ENCODE measurements at places on chromosomes 6 and 20.

DNA sequence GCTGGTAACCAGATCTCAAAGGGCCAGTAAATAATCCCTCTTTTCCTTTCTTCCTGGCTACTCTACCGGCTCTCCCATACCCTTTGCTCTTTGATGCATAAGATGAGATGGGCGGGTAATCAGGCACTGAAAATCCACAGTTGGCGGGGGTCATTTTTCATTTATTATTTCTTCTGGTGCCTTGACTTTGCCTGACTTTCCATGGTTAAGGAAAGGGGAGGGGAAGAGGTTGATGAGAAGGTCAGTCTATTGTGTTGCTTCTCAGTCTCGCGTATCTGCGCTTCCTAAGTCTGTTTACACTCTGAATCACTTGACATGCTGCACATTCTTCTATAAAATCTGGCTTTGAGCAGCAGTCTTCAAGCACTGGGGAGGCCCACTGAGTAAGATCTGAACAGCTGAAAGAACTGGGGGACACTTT lies 121.1 kb upstream of the HDGFL1 start:
- DNase-seq = no peak

DNA sequence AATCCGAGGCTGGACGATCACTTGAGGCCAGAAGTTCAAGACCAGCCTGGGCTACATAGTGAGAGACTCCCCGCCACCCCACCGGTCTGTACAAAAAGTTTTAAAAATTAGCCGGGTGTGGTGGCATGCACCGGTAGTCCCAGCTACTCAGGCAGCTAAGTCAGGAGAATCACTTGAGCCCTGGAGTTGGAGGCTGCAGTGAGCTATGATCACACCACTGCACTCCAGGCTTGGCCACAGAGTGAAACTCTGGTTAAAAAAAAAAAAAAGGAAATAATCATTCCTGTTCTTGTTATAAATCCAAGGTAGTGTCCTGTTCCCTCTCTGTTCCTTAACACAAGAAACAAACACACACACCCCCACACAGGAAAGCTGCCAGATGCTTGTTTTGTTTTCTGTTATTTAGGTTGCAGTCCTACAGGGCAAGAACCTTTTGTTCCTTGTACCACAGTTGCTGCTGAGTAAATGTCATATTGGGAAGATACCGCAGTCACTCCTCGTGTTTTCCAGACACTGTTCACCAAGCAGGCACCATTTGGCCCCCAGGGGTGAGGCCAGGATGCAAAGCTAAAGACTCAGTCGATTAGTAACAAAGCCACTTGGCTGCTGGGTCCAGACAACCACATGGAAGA lies 28.9 kb downstream of the ASIP start:
- DNase-seq = no peak

DNA sequence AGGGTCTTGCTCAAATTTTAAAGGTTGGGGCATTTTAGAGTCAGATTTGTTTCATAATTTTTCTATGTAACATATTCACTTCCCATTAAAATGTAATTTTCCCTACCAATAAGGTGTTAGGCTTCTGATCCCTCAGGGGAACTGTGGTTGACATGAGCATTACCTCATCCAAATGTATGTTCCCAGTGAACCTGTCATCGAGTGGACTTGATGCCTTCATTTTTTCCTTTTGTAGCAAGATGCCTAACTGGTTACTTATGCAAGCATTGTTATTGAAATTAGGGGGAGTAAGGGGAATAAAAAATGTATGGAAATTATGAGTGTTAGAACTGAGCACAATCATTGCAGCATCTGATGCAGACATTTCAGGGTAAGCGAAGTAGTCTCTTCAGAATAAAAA lies 360.5 kb downstream of the BCKDHB start:
- DNase-seq = no peak

- DNase-seq = no peak
Measured at GRCh38 chr6:38480036-38480435, 159.7 kb downstream of the BTBD9 start.

GRCh38 chr6:129671442-129672340 lies 38.3 kb downstream of the ARHGAP18 start:
- no peak for DNase-seq

DNA sequence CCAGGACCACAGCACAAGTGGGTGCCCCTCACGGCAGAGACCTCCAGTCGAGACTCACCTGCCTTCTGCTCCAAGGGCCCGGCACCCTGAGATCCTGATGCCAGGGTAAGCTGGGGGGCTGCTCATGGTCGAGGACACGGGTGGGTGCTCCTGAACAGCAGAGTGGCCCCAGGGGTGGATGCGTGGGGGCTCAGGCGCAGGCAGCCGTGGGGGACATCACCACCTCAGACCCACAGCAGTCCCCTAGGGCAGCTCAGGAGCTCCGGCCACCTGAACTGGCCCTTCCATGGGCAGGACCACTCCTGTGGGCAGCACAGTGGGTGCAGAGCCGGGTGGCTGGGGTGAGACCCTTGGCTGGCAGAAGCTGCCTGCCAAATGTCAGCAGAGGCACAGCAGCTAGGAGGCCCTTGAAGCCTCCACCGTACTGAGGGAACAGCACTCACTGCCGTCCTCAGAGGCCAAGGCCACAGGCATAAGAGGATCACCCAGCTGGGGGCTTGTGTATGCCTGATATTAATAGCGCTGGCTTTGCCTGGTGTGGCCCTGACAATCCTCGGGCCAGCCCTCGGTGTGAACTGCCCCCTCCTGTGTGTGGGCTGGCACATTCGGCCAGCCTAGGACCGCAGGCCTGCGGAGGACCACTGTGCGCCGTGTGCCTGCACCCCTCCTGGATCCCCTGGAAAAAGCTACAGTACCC lies 5.4 kb downstream of the UCKL1 start:
- DNase-seq = no peak

- no peak for DNase-seq
Measured at GRCh38 chr20:46487628-46488027, 25.7 kb downstream of the ZNF334 start.

DNA sequence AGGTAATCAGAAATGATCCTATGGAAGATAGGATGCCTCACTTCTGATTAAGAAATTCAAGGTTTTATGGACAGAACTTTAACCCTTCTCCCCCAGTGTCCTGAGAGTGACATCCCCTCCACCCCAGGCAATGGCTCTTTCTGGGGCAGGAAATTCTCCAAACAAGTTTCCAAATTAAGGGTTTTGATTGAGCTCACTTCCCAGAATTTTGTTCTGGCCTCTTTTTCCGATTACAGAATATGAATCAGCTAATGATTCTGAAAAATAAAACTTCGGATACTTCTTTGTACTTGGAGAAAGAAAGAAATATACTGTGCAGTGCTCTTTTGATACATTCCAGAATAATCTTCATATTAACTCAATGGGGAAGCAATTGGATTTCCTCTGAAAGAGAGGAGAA lies 32.8 kb upstream of the TASP1 start:
- no peak for DNase-seq

GRCh38 chr20:59207235-59207634 lies 43.6 kb downstream of the ZNF831 start:
- DNase-seq = no peak

DNA sequence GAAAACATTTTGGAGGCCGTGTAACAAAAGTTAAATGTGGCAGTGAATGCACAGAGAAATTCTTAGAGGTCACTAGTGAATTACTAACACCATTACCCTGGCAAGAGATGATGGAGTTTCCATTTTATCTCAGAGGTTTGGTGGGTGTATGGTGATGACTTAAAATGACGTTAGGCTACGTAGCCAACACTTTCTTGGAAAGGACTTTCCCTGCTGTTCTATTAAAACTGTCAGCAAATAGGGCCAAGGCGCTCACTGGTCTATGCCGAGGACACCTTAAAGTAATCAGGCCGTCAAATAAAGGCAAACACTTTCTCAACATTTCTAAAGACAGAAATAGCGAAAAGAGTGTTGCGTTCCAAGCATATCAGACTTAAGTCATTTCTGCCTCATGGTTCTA lies 160.8 kb downstream of the GMPR start:
- DNase-seq = no peak

GRCh38 chr6:143394389-143394788 lies 56.1 kb downstream of the ADAT2 start:
- no peak for DNase-seq

GRCh38 chr6:45255434-45255833 lies 72.7 kb upstream of the RUNX2 start:
- DNase-seq = no peak

- no peak for DNase-seq
Measured at GRCh38 chr6:33927616-33928015, 123.8 kb upstream of the MLN start.

GRCh38 chr20:47818466-47818865 lies 33.2 kb upstream of the SULF2 start:
- DNase-seq = no peak

GRCh38 chr6:139943391-139943790 lies 568.9 kb upstream of the CITED2 start:
- no peak for DNase-seq

DNA sequence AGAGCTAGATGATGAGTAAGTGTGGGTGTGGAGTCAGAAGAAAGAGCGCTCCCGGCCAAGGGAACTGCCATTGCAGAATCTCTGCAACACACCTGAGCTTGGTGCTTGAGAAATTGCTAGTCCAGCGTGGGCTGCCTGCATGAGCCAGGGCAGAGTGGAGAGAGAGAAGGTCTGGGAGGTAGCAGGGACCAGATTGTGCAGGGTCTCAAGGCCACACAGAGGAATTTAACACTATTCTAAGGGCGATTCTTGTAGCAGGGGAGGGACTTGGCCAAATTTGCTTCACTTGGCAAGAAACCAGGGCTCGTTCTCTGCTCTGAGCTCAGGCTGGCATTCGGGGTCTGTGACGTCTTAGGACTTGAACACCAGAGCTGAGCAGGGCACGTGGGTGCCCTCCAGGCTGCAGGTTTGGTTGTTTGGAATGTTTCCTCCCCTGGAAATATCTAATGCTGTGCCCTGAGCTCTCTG lies 53.5 kb downstream of the BCAS4 start:
- no peak for DNase-seq

DNA sequence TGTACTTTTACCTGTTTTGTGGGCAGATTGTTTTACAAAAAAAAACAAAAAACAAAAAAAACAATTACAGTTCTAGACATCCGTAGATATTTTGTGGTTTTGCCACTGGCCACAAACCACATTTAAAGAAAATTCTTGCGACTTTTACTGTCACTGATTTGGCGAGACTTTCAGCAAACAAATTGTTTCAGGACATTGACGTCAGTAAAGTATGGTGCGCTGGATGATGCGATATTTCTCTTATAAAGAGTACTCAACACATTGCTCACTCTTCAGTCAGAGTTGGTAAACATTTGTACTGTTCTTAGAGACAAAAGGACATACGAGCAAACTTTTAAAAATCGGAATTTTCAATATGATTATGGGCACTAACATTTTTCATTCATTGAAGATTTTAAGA lies 229.8 kb downstream of the HAO1 start:
- DNase-seq = no peak

DNA sequence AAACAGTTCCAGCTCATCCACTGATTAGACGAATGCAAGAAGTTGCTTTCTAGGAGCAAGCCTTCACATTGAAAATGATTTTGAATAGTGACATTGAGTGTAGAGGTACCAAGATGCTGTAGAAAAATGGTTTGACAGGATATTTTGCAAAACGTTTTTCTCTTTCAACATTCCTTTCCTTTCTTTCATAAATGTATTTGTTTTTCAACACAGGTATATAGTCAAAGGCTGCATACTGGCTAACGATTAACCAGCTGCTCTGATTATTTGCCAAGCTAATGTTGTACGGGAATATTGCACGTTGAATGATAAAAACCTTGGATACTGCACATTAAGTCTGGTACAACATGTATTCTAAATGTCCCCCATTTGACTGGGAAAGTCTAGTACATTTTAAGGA lies 78.8 kb upstream of the TENT5A start:
- DNase-seq = no peak

DNA sequence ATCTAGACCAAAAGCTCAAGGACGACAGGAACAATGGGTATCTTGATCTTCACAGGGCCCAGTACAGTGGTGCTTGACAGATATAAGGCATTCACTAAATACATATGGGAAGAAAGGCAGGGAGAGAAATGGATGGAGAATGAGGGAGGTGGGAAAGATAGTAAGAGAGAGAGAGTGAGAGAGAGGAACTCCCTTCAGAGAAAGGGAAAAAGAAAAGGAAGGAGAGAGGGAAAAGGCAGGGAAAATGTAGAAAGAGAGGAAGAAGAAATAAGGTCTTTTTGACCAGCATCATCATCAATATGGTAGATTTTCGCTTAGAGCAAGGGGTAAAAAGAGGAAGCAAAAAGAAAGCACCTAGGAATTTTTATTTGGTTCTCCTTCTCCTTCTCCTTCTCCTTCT lies 760 bp upstream of the ANKRD66 start:
- no peak for DNase-seq

- no peak for DNase-seq
Measured at GRCh38 chr6:166779381-166779780, 152.3 kb upstream of the RPS6KA2 start.

GRCh38 chr20:17615645-17616479 lies 46.0 kb downstream of the DSTN start:
- DNase-seq = no peak

GRCh38 chr6:65524232-65524631 lies 182.8 kb downstream of the EYS start:
- DNase-seq = no peak

GRCh38 chr20:25136643-25137559 lies 55.0 kb upstream of the VSX1 start:
- peak; percentile 2 for DNase-seq

DNA sequence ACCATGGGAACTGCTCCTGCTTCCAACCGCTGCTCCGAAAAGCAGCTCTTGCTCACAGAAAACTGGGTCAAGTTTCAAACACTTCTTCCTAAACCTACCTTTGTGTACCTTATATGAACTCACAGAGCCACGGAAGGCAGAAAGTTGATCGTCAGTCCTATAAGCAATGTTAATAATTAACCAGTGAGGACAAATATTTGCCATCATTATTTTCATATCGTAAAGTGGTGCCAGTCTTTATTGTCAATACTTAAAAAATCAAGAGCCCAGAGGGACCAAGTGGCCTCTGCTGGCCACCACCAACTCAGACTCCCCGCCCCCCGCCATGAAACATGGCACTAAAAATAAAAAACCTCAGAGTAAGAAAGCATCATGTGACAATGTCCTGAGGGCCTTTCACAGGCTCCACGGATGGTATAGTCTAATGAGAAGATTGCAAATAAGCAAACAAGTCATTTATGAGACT lies 9.1 kb upstream of the PBOV1 start:
- DNase-seq = no peak

- no peak for DNase-seq
Measured at GRCh38 chr20:61896058-61896961, 169.4 kb downstream of the TAF4 start.

GRCh38 chr6:53906842-53907241 lies 112.0 kb downstream of the LRRC1 start:
- DNase-seq = no peak

- DNase-seq = no peak
Measured at GRCh38 chr20:60900618-60901017, 351.4 kb upstream of the CDH4 start.
